ENCODE measurements at places on chromosomes 6 and 20.
A peak's percentile ranks its signal among the peaks of the same experiment; 100 is the strongest.

- no peak for DNase-seq
- H3K36me3 ChIP-seq: no peaks in the 10 kb centered on the region
- no peaks in the 10 kb centered on the region for H3K4me1 ChIP-seq
- H3K4me3 ChIP-seq: no peak overlapping the region
- H3K27ac ChIP-seq: no peak overlapping the region
These were observed 391.2 kb upstream of the MAP3K7 start for GRCh38 chr6:90978046-90978445.

- no peak overlapping the region for H3K4me3 ChIP-seq
- no peaks in the 10 kb centered on the region for H3K36me3 ChIP-seq
- no peak for DNase-seq
- no peak overlapping the region for H3K27ac ChIP-seq
- H3K4me1 ChIP-seq: no peaks in the 10 kb centered on the region
These were observed 26.0 kb downstream of the NRSN1 start for GRCh38 chr6:24152014-24152413.

GRCh38 chr6:136525586-136526195 is 24.5 kb downstream of the MAP7 start:
- peaks cover 14% of the 10 kb centered on the region for H3K4me1 ChIP-seq
- H3K36me3 ChIP-seq: no peaks in the 10 kb centered on the region
- H3K27me3 ChIP-seq: no peaks in the 10 kb centered on the region
- no peak overlapping the region for H3K27ac ChIP-seq

- peaks cover 23% of the 10 kb centered on the region for H3K36me3 ChIP-seq
- H3K4me1 ChIP-seq: peaks cover 62% of the 10 kb centered on the region
- no peak for DNase-seq
- H3K27me3 ChIP-seq: no peaks in the 10 kb centered on the region
- no peak overlapping the region for H3K27ac ChIP-seq
These were observed 88.8 kb downstream of the FYN start for GRCh38 chr6:111784433-111784832.

DNA sequence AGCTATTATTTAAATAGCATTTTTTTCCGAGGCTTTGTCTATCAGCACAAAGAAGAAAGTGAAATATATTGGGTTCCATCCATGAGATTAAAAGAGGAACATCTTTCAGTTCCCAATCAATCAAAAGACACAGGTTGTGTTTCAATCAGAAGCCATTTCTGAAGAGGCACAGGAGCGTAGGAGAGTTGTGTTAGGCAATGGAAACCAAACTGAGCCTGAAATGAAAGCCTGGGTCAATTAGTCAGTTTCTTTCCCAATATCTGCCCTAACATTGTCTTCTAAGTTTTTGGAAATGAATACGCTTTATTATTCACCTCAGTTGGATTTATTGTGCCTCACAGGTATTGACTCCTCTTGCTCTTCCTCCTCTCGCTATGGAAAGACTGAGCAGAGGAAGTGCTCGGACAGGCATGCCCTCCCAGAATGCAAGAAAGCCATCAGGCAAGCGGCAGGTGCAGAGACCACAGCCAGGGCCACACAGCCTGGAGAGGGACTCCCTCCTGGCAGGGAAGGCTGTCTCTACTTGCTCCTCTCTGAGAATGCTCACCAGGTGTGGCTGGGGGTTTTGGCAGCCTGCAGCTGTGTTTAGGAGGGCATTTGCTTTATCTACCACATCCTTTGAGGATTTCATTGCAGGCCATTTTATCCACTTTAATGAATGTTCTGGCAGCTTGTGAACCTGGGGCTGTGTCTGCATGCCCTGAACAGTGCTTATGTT is 100.8 kb upstream of the NEDD9 start:
- peaks cover 20% of the 10 kb centered on the region for H3K4me1 ChIP-seq
- no peak overlapping the region for H3K27ac ChIP-seq
- no peak overlapping the region for H3K4me3 ChIP-seq
- peaks cover 23% of the 10 kb centered on the region for H3K36me3 ChIP-seq

DNA sequence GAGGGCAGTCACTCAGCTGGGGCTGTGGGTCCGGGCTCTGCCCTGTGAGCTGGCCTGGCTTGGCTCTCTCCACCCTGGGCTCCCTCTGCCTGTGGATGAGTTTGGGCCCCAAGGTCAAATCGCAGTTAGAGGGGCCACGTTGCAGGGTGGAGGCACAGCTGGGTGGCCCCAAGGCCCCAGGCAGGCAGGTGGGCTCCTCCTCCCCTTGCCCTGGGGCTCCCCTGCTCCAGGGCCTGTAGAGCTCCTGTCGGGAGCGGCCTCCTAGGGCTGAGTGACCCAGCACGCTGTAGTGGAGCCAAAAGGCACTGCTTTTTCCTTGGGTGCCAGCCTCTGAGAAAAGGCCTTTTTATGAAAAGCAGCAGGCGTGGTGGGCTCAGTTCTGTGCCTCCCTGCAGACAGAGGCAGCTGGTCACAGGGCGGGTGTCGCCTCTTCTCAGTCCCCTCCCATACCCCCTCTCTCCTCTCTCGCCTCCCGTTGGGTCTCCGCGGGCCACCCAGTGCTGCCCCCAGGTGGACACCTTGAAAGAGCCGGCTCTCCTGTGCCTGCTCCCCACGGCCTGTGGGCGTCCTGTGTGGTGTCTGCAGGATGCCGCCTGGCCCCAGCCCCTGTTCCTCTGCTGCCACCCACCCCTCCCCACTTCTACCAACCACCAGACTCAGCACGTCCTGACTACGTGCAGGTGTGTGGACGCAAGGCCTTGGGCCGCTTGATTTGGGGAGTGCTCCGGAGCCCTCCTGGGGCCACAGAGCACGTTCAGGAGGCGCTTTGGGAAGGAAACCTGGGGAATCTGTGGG is 13.2 kb downstream of the SS18L1 start:
- peaks cover 39% of the 10 kb centered on the region for H3K36me3 ChIP-seq
- H3K27me3 ChIP-seq: no peaks in the 10 kb centered on the region
- no peak overlapping the region for H3K27ac ChIP-seq
- peak; percentile 67 for DNase-seq
- H3K4me3 ChIP-seq: no peak overlapping the region

- no peak for DNase-seq
- no peak overlapping the region for H3K4me3 ChIP-seq
- peaks cover 31% of the 10 kb centered on the region for H3K4me1 ChIP-seq
- no peak overlapping the region for H3K27ac ChIP-seq
These were observed 89.5 kb downstream of the JARID2 start for GRCh38 chr6:15335385-15335784.

- no peak for DNase-seq
- no peak overlapping the region for H3K4me3 ChIP-seq
- no peaks in the 10 kb centered on the region for H3K27me3 ChIP-seq
- H3K4me1 ChIP-seq: peaks cover 45% of the 10 kb centered on the region
These were observed 98.3 kb downstream of the PREX1 start for GRCh38 chr20:48729538-48729937.

- no peaks in the 10 kb centered on the region for H3K4me1 ChIP-seq
- H3K27me3 ChIP-seq: no peaks in the 10 kb centered on the region
- no peak overlapping the region for H3K4me3 ChIP-seq
- H3K36me3 ChIP-seq: peaks cover 25% of the 10 kb centered on the region
- H3K27ac ChIP-seq: no peak overlapping the region
- no peak for DNase-seq
These were observed 72.6 kb downstream of the REV3L start for GRCh38 chr6:111410371-111410770.

DNA sequence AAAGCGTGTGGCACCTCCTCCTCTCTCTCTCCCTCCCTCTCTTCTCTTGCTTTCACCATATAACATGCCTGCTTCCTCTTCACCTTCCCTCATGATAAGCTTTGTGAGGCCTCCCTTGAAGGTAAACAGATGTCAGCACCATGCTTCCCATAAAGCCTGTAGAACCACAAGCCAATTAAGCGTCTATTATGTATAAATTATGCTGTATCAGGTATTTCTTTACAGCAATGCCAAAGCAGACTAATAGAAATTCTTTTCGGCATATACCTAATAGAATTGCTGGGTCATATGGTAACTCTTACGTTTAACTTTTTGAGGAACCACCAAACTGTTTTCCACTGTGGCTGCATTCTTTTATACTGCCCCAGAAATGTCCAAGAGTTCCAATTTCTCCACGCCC is 75.0 kb downstream of the SYCP2 start:
- no peaks in the 10 kb centered on the region for H3K36me3 ChIP-seq
- no peak overlapping the region for H3K4me3 ChIP-seq
- no peaks in the 10 kb centered on the region for H3K4me1 ChIP-seq
- no peak for DNase-seq

- H3K27me3 ChIP-seq: peaks cover 20% of the 10 kb centered on the region
- H3K4me1 ChIP-seq: no peaks in the 10 kb centered on the region
These were observed 3.1 kb downstream of the F13A1 start for GRCh38 chr6:6317386-6317785.

- H3K36me3 ChIP-seq: no peaks in the 10 kb centered on the region
- no peak for DNase-seq
- H3K27ac ChIP-seq: no peak overlapping the region
- H3K4me1 ChIP-seq: no peaks in the 10 kb centered on the region
These were observed 53.9 kb downstream of the FAM50B start for GRCh38 chr6:3902871-3903648.

- H3K27me3 ChIP-seq: no peaks in the 10 kb centered on the region
- DNase-seq: peak; percentile 17
- peak overlapping the region; percentile 17 for H3K4me3 ChIP-seq
- H3K4me1 ChIP-seq: no peaks in the 10 kb centered on the region
These were observed 806.3 kb upstream of the GJE1 start for GRCh38 chr6:141326426-141326825.

- H3K36me3 ChIP-seq: no peaks in the 10 kb centered on the region
- H3K4me3 ChIP-seq: no peak overlapping the region
- DNase-seq: no peak
- H3K27ac ChIP-seq: no peak overlapping the region
- no peaks in the 10 kb centered on the region for H3K27me3 ChIP-seq
These were observed 112.7 kb downstream of the FHL5 start for GRCh38 chr6:96675597-96675996.

- no peak overlapping the region for H3K27ac ChIP-seq
- peaks cover 35% of the 10 kb centered on the region for H3K4me1 ChIP-seq
- peak; percentile 37 for DNase-seq
- no peaks in the 10 kb centered on the region for H3K36me3 ChIP-seq
These were observed 45.7 kb downstream of the RAMACL start for GRCh38 chr6:166540631-166541331.

- no peak overlapping the region for H3K4me3 ChIP-seq
- no peaks in the 10 kb centered on the region for H3K27me3 ChIP-seq
- no peak overlapping the region for H3K27ac ChIP-seq
- no peak for DNase-seq
- no peaks in the 10 kb centered on the region for H3K4me1 ChIP-seq
- H3K36me3 ChIP-seq: peaks cover 38% of the 10 kb centered on the region
These were observed 94.9 kb upstream of the POPDC3 start for GRCh38 chr6:105274678-105275077.

GRCh38 chr20:21499641-21500040 is 14.2 kb downstream of the NKX2-2 start:
- H3K27me3 ChIP-seq: peaks cover 31% of the 10 kb centered on the region
- no peaks in the 10 kb centered on the region for H3K4me1 ChIP-seq

DNA sequence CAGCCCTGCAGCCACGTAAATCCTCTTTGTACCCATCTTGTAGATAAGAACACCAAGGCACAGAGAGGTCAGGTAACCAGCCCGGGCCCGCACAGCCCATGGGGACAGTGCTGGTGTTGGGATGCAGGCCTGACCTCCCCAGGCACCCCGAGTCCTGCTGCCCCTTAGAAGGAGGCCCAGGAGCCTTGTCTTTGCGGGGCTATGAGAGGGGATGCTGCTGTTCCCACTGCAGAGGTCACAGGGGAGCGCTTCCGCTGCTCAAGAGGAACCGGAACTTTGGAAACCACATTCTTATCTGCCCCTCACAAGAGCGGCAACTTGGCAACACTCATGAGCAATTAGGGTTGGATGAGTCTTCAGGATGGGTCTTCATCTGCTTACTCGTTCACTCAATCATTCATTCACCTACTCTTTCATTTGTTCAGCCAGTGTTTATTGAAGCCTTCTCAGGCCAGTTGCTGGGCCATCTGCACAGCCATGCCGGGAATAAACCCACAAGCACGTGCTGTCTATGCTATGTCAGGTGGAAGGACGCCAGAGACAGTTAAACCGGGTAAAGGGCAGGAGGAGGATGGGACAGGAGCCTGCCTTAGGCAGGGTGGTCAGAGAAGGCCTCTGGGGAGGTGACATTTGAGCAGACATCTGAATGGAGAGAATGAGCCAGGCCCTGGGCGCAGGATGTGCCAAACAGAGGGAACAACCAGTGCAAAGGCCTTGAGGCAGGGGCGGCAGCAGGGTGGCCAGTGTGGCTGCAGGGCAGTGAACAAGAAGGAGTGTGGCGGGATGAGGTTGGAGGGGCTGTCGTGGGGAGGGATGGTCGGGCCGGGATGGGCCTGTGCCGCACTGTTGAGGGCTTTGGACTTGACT is 60.8 kb downstream of the RBM38 start:
- H3K4me1 ChIP-seq: peaks cover 38% of the 10 kb centered on the region
- H3K27me3 ChIP-seq: no peaks in the 10 kb centered on the region
- H3K27ac ChIP-seq: no peak overlapping the region
- DNase-seq: no peak
- H3K36me3 ChIP-seq: no peaks in the 10 kb centered on the region

GRCh38 chr6:53347250-53347920 is 1.4 kb downstream of the ELOVL5 start:
- H3K27ac ChIP-seq: peak overlapping the region; percentile 91
- H3K4me3 ChIP-seq: peak overlapping the region; percentile 91
- no peaks in the 10 kb centered on the region for H3K36me3 ChIP-seq
- peaks cover 39% of the 10 kb centered on the region for H3K4me1 ChIP-seq
- H3K27me3 ChIP-seq: no peaks in the 10 kb centered on the region

GRCh38 chr6:162056745-162057144 is 670.8 kb downstream of the PRKN start:
- H3K4me3 ChIP-seq: no peak overlapping the region
- no peak for DNase-seq
- H3K27ac ChIP-seq: no peak overlapping the region
- H3K4me1 ChIP-seq: no peaks in the 10 kb centered on the region
- H3K27me3 ChIP-seq: no peaks in the 10 kb centered on the region

DNA sequence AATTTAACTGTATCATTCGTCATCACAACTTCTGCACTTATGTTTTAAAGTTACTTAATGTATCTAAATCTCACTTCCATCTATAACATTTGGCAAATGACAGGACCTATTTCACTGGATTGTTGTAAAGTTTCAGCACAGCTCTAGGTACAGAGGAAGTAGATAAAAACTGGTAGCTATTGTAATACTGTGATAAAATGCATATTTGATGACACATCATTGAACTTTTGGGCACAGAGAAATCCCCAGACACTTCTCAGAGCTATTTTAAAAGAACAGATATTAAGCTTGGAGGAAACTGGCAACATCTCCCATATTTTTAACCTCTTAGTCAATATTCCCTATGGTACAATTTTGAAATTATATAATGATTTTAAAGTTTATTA is 138.7 kb downstream of the RFPL4B start:
- no peak overlapping the region for H3K27ac ChIP-seq
- H3K4me1 ChIP-seq: no peaks in the 10 kb centered on the region
- H3K4me3 ChIP-seq: no peak overlapping the region
- no peak for DNase-seq

DNA sequence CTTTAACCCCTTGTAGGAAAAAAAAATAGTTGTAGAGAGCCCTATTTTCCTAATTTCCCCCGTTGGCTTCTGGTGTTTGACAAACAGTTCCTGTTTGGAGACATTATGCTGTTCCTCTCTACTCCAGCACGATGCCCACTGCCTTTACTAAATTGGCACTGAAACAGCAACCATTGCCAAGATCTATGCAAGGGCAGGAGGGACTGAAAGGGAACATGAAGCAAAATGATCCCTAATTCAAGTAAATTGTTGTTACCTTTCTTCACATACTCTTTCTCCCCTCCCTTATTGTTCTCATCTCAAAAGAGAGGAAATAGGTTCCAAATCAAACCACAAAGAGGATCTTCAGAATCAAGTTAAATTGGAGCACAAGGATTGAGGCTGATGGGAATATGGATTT is 764.1 kb upstream of the MMS22L start:
- H3K36me3 ChIP-seq: no peaks in the 10 kb centered on the region
- no peak overlapping the region for H3K27ac ChIP-seq
- no peak overlapping the region for H3K4me3 ChIP-seq
- no peak for DNase-seq
- no peaks in the 10 kb centered on the region for H3K4me1 ChIP-seq
- no peaks in the 10 kb centered on the region for H3K27me3 ChIP-seq

Data from CD4-positive, alpha-beta T cell (primary cell).